Cardiac fibroblast (primary cell): ENCODE measurements at places on chromosomes 4 and X.

- DNase-seq: no peak
These were observed 599.9 kb downstream of the IL15 start for GRCh38 chr4:142236268-142236667.

- DNase-seq: no peak
These were observed 12.2 kb upstream of the TRPC5 start for GRCh38 chrX:112094729-112095128.

DNA sequence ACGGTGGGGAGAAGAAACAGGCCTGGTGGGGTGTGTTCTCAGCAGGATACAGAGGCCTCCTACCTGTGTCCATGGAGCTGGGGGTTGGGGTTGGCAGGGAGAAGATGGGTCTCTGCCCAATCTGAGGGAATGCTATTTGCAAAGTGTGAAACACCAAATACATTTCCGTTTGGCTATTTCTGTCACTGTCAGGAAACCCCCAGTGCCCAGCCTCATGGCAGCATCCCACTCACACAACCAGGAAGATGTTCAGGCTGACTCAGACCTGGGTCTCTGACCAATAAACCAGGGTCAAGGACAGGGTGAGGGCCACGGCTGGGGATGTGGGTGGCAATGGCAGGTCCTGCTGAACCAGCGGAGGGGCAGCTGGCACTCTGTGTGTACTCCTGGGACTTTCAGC is 41.3 kb downstream of the BCOR start:
- DNase-seq: no peak

DNA sequence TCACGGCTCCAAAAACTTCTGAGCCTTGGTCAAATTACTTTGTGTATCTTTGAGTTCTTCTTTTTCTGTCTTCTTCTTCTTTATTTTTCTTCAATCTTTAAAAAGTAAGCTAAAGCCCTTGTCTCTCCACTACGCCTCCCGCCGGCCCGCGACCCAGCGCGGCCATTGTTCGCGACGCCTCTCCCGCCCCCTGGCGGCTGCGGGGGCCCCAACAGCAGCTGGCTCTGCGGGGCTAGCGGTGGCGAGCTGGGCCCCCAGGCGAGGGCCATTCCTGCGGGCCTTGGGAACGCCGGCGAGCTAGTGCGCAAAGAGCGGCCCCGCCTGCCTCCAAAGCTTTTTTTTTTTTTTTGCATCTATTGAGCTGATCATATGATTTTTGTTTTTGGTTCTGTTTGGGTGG is 119.1 kb downstream of the TGIF2LX start:
- no peak for DNase-seq

DNA sequence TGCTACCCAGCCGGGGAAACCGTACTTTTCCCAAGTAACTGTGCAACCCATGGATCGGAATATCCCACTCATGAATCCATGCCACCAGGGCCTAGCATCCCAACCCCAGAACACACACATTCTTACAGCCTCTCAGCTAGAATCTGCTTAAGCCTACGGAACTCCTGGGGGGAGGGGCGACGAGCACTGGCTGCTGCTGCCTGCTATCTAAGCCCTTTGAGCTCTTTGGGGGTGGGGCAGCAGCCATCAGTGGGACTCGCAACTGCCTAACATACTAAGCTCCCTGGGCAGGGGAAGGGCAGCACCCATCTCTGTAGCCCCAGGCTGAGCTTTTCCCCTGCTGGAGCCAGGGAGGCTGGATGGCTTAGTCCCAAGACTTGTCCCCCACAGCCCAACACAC is 28.6 kb downstream of the NUDT10 start:
- no peak for DNase-seq

GRCh38 chr4:25297528-25298242 is 14.9 kb upstream of the ZCCHC4 start:
- DNase-seq: no peak

GRCh38 chrX:23332101-23332887 is 2.4 kb upstream of the PTCHD1 start:
- DNase-seq: no peak
